NCI-H1105 treated with DMSO at 0.1 percent for 48 hours (cell line): ENCODE measurements at places on chromosomes 1 and 21.

DNA sequence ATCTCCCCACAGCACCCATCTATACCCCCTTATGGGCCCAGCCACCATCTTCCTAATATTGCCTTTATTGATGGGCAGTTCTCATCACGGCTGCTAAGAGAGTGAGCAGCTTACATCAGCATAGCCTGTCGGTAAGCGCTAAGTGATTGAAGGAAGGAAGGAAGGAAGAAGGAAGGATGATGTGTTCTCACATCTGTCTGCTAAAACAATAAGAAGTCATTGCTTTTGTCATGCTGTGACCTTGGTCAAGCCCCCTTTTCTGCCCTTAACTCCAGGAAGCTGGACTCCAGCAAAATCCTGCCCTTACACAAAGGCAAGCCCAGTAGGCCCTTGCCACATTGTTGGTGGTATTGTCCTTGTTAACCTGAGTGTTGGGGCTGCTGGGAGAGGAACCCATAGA is 165.0 kb downstream of the ETS2 start:
- DNase-seq, result no peak

DNA sequence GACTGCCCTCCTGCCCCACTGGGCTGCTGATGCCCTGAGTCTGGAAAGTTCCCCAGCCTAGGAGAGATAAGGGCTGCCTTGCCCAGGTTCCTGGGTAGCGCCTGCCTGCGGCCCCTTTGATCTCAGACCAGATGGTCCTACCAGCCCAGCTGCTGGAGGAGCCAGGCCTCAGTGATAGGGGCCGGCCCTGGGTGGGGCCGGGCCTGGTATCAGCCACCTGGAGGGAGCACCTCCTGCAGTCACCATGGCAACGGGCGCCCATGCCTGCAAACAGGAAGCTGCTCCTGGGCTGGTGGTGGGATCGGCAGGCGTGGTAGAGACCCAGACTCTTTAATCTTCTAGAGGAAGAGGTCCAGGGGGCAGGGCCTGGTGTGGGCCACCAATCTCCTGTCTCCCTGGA is 119.7 kb upstream of the WNT4 start:
- DNase-seq, result peak; percentile 34

- no peak for DNase-seq
Measured at GRCh38 chr21:45050345-45050796, 24.0 kb upstream of the ADARB1 start.

- DNase-seq, result peak; percentile 88
Measured at GRCh38 chr1:98051065-98051675, 130.3 kb upstream of the DPYD start.

DNA sequence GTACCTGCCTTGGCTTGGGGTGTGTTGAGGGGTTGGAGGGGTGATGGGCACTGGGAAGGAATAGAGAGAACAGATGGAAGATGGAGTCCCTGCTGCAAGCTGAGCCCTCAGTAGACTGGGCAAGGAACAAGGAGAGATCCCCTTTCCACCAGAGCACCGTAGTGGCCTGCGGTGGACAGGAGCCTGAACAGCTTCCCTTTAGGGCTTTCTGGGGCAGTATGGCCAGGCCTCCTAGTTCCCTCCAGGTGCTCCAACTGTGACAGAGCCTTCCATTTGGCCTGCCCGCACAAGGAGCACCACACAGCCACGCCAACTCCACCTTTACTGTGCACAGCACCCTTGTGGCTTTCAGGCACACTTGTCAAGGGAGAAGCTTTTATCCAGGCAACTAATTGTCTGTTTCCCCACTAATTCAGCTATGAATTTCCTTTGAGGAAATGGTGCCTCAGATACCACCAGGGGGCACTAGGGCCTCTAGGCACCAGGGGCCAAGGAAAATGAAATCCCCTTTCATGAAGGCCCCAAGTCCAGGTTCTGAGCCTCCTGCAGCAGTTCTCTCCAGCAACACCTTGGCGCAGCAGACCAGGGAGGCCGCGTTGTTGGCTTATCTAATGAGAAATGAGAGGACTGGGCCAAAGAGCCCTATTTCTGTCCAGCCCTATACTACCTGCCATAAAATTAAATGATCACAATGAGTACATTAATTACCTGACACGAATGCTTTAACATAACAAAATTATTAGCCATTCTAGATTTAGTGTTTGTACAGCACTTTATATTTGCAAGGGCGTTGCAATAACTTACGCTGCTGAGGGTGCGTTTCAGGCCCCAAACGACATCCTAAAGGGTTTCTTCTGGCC is 23.1 kb upstream of the ERI3 start:
- DNase-seq, result peak; percentile 63
